Tibial nerve (tissue), 4 donors: ENCODE measurements at places on chromosomes 16 and 17.
A peak's percentile ranks its signal among the peaks of the same experiment; 100 is the strongest.

GRCh38 chr17:70242781-70243437 is 73.6 kb downstream of the KCNJ2 start:
- DNase-seq = no peak

- DNase-seq = no peak
Measured at GRCh38 chr17:78144736-78145641, 1.2 kb upstream of the C17orf99 start.

DNA sequence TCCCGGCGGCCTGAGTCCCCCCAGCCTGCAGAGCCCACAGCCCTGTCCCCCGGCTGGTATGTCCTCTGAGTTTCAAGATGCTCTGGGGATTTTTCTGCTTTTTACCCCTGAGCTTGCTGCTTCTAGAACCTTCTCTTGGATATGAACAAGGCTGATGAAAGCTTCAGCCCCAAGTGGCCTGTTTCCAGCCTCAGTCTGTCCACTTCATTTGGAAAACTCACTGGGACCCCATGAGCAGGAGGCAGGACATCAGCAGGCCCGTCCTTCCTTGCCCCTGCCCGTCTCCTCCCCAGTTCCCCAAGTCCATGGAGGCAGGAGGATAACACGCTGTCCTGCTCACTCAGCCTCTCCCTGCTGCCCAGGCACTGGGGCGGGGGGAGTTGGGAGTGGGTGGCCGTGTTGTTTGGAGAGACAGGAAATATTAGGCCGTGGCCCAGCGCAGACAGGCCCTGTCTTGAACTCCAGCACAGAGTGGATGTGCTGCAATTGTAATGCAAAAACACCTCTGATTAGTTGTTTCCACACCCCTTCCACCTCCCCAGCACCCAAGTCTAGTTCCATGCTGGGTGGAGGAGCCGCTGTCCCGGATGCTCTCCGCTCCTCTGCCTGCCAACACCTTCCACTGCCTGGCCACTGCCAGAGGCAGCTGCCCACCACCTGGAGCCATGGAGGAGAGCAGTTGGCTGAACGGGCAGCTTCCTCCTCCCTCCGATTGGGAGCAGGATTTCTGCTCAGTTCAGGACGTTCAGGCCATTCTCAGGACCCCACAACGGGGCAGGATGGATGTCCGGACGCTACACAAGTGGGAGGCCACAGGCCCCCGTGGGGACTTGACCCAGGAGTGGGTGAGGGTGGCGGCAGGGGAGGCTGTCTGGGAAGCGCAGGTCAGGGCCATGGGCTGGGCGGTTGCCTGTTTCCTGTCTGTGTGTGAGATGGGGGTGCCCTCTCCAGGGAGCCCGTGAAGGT is 216.9 kb upstream of the GSE1 start:
- DNase-seq = peak; percentile 17

GRCh38 chr17:58918072-58918471 is 162.4 kb downstream of the PPM1E start:
- DNase-seq = no peak

DNA sequence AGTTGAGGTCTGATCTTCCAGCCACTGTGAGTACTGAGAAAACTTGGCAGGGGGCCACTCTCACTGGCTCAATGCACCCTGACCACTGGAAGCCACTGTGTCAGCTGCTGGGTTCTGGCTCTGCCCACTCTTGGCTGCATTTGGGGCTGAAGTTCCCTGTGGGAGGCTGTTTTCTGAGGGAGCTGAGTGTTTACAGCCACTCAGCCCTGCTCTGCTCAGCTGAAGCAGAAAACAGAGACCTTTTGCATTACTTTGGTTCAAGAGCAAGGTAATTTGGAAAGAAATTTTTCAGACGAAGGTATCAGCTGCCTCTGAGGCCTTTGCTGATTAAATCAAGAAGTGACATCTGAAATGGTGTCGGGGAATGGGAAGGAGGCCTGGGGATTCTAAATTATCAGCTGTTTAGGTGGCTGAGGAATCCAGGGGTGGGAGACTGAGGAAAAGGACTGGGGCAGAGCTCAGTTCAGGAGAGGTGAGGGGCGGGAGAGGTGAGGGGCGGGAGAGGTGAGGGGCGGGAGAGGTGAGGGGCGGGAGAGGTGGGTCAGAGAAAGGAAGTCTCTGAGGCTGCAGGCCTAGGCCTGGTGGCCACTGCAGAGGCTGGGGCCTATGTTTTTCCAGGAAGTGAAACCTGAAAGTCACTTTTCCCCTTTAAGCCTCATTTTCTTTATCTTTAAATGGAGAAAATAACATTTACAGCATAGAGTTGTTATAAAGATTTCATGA is at the start of gene ACSM5:
TSS of gene ACSM5 (plus strand) at position 137 of the 723 bp plus-strand sequence. CDS start 1,951 bp downstream, outside the sequence.
- peak; percentile 49 for DNase-seq

DNA sequence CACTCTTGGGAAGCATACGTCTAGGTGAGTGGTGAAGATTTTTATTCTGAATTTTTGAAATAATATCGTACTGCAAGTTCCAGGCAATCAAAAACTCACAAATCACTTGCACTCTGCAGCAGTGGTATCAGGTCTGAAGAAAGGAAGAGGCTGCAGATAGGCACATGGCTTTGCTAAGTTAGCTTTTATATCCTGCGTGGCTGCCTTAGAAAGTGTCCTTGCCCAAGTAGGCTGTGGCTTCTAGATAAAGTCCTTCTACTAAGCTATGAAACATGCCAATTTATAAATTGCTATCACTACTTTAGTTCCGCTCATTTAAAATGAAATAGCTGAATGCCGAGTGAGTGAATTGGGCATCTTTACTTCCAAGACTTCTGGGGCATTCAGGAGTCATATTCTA is 17.9 kb downstream of the WWOX start:
- DNase-seq = no peak

DNA sequence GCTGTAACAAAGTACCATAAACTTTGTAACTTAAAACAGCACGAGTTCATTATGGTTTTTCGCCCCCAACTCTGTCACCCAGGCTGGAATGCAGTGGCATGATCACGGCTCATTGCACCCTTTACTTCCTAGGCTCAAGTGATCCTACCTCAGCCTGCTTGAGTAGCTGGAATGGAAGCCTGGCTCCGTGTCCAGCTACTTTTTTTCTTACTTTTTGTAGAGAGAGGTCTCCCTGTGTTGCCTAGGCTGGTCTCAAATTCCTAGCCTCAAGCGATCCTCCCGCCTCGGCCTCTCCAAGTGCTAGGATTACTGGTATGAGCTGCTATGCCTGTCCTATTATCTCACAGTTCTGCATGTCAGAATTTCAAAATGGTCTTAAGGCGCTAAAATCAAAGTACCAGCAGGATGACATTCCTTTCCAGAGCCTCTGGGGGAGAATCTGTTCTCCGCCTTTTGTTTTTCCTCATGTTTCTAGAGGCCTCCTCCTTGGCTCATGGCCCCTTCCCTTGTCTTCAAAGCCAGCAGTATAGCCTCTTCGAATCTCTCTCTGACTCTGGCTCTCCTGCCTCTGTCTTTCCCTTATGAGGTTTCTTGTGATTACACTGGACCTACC is 10.1 kb upstream of the PRM1 start:
- no peak for DNase-seq

DNA sequence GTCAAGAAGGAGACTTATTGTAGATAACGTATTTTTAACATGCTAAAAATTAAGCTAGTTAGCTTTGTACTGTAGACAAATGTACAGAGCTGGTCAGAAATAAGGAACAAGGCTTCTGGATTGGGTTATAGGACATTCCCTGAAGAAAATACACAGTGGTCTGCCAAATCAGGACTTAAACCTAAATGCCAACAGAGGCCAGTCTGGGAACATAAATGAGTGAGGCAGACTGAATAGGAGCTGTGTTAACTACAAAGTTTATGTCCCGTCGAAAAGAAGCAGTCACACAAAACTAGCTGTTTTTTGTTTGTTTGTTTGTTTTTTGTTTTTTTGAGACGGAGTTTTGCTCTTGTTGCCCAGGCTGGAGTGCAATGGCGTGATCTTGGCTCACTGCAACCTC is 120.4 kb upstream of the C17orf78 start:
- DNase-seq = no peak

DNA sequence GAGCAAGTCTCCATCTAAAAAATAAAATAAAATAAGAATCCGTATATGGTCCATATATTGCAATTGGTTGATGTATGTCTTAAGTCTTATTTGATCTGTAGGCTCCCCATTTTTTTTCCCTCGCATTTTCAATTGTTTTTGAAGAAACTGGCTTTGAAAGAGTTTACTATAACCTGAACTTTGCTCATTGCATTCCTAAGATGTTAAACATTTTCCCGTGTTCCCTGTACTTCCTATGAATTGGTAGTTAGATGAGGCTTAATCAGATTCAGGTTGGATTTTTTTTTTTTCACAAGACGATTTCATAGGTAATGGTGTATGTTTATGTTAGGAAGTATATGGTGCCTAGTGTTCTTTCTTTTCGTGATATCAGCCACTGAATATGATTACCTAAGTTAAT is 3.3 kb downstream of the LRRC36 start:
- no peak for DNase-seq
